Karpas-422 (cell line): ENCODE measurements at places on chromosomes 2 and 18.
A peak's percentile ranks its signal among the peaks of the same experiment; 100 is the strongest.

GRCh38 chr2:95042472-95043271 is 17.2 kb downstream of the MAL start:
- no peak for DNase-seq

- no peak for DNase-seq
Measured at GRCh38 chr2:119771331-119771730, 11.6 kb downstream of the PTPN4 start.

DNA sequence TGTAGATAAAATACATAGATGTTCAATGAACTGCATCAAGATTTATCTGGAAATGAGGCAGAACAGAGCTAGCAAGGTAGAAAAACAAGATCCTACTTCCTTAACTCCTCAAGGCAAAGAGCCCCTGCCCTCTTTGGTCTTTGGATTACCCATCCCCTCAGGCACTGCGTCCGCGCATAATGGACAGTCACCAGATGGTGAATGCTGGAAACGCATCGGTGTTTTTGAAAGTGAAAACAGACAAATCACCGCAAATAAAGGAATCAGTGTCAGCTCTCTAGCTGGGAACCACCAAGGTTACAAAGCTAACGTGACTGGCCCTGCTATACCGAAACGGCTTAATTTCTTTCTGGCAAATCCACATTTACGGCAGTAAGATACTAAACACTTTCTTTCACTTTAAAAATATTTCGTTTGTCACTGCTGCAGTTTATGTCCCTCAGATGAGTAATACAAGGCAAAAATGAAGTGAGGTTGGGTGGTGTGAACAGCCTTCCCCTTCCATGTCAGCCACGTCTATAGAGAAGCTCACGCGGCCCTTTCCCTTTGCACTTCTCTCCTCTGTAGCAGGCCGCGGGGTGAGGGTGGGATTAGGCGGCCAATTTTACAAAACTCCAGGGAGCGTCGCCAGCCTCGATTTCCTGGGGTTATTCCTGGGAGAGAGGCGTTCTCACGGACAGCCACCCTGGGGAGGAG is 627 bp upstream of the GALR1 start:
- no peak for DNase-seq

DNA sequence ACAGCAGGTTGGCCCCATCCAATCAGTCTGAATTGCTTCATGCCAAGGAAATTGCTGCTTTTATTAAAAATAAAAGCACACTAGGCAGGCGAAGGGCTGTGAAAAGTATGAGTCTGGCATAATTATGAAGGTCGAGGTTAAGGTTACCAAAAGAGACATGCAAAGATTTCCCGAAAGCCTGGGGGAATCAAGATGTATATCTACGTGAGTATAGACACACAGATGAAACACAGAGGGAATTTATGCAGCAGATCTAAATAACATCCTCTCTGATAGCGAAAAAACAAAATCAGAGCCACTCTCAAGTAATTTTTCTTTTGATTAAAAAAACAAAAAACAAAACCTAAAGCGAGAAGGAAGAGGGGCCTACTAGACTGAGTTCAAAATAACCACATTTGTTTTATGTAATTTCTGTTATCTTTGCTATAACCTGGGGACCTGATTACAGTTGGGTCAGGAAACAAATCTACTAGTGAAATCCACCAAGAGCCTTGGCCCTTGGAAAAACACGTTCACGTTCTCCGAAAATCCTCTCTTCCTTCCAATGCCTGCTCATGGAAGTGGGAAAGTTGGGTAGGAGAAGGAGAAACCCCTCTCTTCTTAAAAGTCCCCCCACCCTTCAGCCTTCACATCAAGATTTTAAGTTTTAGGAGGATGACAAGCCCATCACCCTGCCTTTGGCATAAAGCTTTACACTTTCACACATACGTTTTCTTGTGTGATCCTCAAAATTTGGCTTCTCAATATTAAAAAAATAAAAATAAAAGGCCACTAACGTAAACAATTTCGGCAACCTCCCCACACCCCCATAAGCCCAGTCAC is 1.4 kb downstream of the AAK1 start:
- no peak for DNase-seq

GRCh38 chr2:34291076-34291475 is 692.0 kb upstream of the FAM98A start:
- DNase-seq = no peak

DNA sequence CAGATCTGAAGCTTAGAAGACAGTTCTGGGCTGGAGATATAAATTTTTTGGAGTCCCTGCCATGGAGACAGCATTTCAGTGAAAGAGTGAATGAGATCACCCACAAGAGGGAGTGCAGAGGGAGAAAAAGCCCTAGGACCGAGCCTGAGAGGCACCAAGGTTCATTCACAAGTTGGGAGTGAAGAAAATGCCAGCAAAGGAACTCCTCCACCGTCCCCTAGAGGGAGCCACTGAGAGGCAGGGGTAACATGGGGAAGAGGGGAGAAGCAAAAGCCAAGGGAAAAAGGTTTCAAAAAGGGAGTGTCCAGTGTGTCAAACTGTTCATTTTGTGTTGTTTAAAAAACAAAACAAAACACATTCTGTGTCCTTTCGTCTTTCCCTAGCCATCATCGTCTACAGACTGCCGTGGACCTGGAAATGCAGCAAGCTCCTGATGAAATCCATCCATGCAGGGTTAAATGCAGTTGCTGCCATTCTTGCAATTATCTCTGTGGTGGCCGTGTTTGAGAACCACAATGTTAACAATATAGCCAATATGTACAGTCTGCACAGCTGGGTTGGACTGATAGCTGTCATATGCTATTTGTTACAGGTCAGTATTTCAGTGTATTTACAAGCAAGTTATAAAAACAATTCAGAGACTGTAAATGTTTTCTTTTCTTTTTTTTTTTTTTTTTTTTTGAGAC is 19.1 kb downstream of the CYBRD1 start:
- DNase-seq = peak; percentile 80

GRCh38 chr2:231300722-231301076 is 94.8 kb upstream of the B3GNT7 start:
- DNase-seq = no peak

DNA sequence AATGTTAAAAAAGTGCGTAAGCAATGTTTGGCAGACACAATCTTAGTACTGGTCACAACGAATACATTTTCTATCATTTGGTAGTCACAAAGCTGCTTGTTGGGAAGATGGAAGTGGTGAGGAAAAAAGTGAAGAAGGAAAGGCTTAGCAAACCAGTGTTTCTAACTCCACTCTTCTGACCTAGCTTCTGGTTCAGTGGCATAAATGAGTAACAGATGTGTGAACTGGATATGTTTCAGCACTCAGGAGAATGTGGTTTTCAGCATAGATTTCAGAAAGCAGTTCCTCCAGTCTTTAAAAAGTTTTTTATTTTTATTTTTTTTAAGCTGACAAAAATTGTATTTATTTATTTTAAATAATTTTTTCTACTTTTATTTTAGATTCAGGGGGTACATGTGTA is 357.1 kb downstream of the CPS1 start:
- DNase-seq = no peak

DNA sequence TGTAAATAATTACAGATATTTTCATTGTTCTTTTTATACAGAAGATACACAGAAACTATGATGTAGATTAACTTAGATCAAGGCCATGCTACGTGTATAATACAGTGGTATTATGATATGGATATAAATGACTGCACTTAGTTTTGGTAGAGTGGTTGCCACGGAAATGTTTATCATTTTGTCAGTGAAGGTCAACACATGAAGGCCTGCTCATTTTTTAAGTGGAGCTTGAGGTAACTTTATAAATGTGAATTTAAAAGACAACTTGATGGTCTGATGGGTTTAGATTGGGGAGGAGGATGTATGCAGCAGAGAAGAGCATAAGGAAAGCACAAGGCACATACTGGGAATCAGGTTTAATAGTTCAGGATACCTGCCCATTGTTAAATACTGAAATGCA is 14.4 kb upstream of the BBS5 start:
- no peak for DNase-seq
